ENCODE measurements at places on chromosomes 16 and 17.

GRCh38 chr16:87317750-87318644 is 805 bp upstream of the C16orf95 start:
- peak; percentile 75 for DNase-seq

DNA sequence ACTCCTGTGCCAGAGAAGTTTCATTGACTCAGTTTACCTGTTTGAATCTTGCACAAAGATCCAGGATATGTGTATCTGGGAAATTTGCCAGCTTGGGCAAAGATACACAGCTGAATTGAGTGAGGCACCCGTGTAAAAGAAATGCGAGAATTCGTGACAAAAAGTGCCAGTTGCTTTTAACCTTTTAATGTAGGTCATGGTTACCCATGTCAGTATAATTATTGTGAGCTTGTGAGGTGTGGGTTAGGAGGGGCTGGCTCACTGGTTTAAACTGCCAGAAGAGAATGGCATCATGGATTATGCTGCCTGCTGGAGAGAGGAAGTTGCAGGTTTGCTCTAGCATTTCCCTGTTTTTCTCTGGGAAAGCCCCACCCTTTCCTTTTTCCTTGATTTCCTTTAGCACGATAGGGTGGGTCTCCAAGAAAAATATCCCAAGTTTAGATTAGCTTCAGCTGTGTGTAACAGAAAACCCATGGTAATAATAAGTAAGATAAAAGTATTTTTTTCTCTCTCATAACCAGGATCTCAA is 24.8 kb upstream of the NDRG4 start:
- DNase-seq, result no peak

GRCh38 chr17:1568950-1569810 is 6.6 kb upstream of the PITPNA start:
- no peak for DNase-seq

GRCh38 chr16:22357635-22357971 is 16.8 kb downstream of the CDR2 start:
- no peak for DNase-seq

DNA sequence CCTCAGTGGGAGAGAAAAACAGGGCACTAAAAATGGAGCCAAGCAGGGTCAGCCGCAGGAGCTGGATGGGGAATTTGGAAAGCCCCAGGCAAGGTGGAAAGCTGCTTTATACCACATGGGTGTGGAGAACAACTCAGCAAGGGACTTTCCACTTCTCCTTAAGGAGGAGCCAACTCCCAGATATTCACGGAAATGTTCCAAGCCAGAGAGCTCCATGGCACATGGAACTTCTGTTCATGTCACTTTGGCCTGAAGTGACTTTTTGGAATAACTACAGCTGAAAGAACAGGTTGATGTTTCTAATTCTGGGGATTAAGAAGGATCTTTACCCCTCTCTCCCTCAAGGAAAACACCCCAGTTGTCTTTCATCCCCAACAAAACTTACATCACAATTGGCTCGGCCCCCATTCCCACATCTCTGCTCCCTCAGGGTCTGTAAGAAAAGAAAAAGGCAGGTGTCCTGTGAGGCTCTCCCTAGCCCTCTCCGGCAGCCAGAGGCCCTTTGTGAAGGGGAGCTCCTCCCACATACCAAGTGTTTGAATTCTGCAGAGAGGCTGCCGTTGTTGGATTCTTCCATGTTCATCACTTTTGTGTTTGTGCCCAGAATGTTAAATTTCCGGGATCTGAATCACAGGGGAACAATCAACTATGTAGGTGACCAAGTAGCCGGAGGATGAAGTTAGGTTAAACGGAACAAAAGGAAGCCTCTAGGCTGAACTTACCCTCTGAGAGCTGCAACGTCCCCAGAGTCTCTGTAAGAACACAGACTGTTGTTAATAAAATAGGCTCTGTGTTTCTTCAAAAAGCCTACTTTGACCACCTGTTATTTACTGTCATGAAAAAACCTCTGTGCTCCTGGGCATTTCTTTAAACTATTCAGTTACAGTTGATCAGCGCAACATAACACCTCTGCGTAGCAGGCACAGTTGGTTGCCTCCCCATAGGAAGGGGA is 41.0 kb downstream of the STAT5A start:
- peak; percentile 90 for DNase-seq

GRCh38 chr16:10847176-10847575 is 28.6 kb upstream of the TVP23A start:
- no peak for DNase-seq

DNA sequence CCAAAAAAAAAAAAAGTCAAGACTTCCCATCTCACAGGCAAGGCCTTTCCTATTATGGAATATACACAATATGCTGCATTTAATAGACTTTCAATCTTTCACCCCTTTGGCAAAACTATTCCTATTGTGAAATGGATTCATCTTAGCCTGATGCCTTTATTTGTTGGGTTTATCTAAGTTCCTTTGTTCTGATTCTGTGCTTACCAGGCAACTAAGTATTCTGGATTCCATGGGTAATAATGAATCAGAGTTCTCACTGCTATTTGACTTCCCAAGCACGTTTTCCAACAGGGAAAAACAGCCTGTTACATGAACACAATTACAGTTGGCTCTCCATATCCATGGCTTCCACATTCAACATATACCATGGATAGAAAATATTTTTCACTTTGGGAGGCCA is 135.5 kb downstream of the MYO1D start:
- DNase-seq, result no peak

- no peak for DNase-seq
Observed at GRCh38 chr16:47052666-47053640, 79.5 kb upstream of the DNAJA2 start.

DNA sequence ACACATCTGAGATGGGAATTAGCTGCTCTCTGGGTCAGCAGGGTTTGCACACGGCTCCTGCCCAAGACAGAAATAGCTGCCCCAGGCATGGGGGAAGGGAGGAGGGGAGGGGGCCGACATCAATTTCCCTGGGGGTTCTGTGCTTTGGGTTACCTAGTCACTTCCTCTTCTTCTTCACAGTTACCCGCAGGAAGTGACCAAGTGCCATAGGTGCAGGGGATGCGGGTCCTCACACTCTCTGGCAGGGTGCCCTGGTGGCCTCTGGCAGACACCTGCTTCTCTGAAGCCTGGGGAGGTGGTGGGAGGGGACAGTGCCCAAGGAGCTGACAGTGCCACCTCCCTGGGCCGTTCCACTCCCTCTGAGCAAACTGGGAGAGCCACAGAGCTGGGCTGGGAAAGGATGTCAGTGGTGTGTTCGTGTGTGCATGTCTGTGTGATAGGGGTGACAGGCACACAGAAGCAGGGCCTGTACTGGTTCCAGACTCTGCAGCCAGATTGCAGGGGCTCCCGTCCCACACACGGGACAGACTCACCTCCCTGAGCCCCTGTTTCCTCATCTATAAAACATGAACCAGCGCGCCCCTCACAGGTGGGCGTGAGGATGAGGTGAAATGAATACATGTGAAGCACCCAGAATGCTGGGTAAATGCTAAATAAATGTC is 18.2 kb downstream of the SCN4A start:
- no peak for DNase-seq

DNA sequence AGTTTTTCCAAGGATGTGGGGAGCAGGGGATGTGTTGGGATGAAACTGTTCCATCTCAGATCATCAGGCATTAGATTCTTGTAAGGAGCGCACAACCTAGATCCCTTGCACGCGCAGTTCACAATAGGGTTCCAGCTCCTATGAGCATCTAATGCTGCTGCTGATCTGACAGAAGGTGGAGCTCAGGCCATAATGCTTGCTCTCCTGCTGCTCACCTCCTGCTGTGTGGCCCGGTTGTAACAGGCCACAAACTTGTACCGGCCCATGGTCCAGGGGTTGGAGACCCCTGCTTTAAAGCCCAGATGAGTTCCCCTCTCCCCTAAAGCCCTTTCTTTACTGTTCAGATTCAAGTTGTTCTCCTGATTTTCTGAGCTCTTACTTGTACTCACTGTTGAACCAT is 44.8 kb downstream of the RNF135 start:
- DNase-seq, result no peak

DNA sequence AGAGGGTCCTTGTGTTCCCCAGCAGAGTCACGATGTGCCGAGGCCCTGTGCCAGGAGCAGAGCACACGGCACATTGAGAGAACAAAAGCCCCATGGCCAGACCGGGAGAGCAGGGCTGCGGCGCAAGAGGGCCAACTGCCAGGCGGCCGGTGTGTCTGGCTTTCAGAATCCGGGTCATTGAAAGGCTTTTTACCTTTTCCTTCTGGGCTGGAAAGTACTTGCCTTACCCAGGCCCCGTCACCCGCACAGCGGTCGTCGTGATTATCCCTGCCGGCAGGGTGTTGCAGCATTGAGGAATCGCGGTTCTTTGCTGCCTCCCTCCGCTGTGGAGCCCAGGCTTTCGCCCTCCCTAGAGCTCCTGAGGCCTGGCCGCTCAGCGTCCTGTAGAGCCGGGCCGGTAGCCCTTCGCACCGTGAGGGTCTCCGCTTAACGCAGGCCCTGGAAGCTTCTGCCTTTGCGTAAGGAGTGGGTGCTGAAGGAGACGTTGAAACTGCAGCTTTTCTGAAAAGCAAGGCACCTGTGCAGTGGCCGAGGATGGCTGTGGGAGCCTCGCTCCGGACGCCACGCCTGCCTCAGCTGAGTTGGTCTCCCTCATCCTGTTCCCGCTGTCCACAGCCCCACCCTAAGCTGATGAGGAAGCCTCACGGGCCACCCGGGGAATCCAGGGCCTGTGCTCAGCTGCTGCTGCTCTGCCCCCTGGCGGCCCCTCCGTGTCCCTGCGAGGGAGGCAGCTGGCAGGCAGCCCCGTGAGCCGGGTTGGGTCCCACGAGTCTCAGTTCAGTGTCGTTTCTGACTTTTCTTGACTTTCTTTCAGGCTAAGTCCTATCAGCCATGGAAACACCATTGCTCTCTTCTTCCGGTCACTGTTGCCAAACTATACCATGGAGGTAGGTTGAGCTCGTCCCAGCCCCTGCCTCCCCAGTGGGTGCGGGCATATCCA is 8.6 kb upstream of the MC1R start:
- DNase-seq, result peak; percentile 87

DNA sequence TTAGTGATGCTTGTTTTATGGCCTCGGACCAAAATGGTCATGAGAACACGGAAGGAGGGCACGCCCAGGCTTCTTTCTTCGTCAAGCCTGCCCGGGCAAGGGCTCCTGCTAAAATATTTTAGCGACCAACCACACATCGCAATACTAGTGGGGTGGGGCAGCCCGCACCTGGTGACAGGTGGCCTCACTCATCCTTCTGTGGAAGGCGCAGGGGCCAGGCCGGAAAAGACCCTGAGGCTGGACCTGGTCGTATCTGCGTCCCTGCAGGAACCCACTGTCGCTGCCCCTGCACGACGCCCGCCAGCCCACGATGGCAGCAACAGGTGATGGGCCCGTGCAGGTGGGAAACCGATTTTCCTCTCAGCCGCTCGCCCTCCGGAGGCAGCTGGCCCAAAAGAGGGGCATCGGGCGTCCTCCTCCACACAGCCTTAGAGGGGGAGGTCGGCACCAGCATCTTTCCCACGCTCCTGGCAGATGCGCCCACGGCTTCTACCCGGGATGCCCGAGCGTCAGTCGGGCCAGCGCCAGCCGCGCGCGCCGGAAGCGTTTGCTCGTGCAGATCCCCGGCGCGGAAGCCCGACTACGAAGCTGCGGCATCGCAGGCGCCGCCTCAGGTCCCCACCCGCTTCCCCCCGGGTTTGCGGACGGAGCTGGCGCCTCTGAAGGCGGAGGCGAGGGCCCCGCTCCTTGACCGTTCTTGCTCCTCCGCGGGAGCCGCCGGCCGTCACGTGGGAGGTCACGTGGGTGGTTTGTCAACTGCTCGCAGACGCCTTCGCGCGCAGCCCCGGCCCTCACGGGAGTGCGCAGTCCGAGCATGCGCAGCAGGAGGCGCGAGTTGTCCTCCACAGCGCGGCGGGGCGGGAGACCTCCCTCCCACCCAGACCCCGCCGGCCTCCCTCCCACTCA is 22.8 kb upstream of the FOXK2 start:
- DNase-seq, result peak; percentile 95

- no peak for DNase-seq
Observed at GRCh38 chr17:70352834-70353233, 183.5 kb downstream of the KCNJ2 start.

DNA sequence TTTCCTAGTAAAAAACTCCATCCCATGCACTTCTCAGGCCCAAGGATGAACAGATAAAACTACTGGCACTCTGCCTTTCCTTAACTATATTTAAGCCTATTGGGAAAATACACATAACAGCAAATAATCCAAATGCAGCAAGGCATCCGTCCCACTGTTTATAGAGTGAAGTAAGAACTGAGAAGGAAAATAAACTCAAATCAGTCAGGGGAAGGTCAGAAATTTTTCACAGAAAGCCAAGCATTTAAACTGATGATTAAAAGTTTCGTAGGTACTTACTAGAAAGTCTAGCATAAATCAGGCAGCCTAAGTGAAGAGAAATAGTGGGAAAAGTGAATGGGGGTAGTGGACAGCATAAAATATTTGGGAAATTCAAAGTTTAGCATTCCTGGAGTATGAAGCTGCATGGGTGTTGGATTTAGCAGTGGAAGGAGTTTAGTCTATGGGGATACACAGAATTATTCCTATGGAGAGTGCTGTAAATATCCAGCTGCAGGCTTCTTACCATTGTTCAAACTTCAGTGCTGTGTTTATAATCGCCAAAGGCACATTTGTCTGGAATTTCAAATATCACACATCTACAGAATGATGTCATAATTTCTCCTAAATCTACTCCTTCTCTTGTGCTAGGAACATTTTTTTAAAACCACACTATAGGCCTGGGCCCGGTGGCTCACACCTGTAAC is 1131.0 kb upstream of the GOT2 start:
- no peak for DNase-seq
